CD4-positive, alpha-beta T cell treated with Interleukin-12 subunit alpha and Interleukin-12 subunit beta, for 1 hour (primary cell): ENCODE measurements at places on chromosomes 12 and 14.

- DNase-seq, result no peak
Observed at GRCh38 chr14:97106166-97106565, 309.0 kb downstream of the VRK1 start.

DNA sequence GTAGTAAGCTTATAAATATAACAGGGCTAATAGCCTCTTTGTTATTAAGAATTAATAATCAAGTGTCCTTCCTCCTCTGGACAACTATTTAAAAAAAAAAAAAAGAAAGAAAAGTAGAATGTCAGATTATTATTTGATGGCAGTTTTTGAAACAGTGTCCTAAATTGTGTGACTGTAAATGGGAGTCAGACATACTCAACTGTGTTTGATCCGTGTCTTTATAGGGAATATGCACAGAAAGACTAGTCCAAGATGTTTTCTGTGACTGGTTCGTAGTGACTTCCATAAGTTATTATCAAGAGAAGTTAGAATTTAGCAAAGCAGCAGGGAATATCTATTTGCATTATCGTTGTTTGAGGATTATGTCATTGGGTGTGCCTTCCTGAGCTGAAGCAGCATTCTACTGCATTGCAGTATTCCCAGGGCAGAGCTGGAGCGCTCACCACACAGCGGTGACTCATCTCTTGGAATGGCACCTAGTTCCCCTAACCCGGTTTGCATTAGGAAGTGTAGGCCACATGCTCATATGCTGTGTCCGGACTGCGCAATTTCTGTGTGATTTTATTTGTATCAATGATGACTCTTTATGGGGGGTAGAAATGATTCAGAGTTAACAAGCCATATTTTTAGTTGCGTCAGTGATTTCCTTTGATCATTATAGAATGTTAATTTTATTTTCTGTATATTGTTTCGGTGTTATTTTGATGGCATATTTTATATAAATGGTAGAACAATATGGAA lies 7.9 kb downstream of the DYNC1H1 start:
- DNase-seq, result no peak

GRCh38 chr12:102461501-102461900 lies 18.9 kb downstream of the IGF1 start:
- no peak for DNase-seq

GRCh38 chr12:89051065-89051677 lies 301.1 kb downstream of the DUSP6 start:
- DNase-seq, result peak; percentile 65

- DNase-seq, result no peak
Observed at GRCh38 chr12:100199023-100199346, 1.6 kb upstream of the ACTR6 start.

- no peak for DNase-seq
Observed at GRCh38 chr12:29286081-29286790, 94.7 kb downstream of the ERGIC2 start.

GRCh38 chr12:111101003-111101402 lies 180.6 kb upstream of the MYL2 start:
- no peak for DNase-seq

DNA sequence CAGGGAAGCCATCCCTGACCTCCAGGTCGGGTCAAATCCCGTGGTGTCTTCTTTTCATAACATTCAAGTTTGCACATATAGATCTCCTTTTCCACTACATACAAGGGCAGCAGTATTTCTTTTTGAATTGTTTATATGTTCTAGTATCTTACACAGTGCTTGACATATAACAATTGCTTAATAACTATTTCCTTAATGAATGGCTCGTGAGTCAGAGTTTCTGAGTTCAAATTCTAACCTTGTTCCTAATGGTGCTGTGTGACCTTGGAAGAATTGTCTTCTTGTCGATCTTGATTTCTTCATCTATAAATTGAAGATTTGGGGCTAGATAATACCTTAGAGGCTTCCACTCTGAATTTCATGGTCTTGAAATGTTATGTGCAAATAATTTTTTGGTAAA lies 57.2 kb upstream of the PELI2 start:
- no peak for DNase-seq

- DNase-seq, result no peak
Observed at GRCh38 chr12:44603701-44604100, 272.4 kb downstream of the NELL2 start.

GRCh38 chr14:44170556-44170955 lies 336.5 kb downstream of the FSCB start:
- DNase-seq, result no peak

DNA sequence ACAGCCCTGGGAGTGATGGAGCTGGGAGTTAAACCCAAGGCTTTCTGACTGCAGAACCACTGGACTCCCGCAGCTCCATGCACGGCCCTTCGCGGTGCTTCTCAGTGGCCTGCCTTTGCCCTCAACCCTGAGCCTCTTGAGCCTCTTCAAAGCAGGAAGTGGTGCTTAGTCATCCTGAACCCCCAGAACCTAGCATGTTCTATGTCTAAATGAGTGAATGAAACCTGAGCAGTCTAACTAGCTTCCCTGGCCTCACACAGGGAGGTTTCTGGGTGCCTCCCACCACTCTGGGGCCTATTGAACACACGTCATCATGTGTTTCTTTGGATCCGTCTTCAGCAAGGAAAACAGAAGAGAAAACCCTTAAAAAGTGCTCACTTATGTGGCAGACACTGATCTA lies 117.9 kb upstream of the SFSWAP start:
- peak; percentile 10 for DNase-seq

- DNase-seq, result no peak
Observed at GRCh38 chr12:58253663-58254062, 312.3 kb downstream of the ATP23 start.

GRCh38 chr12:47361389-47362021 lies 281.7 kb upstream of the AMIGO2 start:
- DNase-seq, result peak; percentile 60

GRCh38 chr12:120762086-120762485 lies 36.5 kb downstream of the ACADS start:
- DNase-seq, result no peak

GRCh38 chr12:104480826-104481440 lies 24.2 kb downstream of the CHST11 start:
- DNase-seq, result no peak

- DNase-seq, result no peak
Observed at GRCh38 chr12:3797531-3798048, 44.7 kb upstream of the CRACR2A start.

DNA sequence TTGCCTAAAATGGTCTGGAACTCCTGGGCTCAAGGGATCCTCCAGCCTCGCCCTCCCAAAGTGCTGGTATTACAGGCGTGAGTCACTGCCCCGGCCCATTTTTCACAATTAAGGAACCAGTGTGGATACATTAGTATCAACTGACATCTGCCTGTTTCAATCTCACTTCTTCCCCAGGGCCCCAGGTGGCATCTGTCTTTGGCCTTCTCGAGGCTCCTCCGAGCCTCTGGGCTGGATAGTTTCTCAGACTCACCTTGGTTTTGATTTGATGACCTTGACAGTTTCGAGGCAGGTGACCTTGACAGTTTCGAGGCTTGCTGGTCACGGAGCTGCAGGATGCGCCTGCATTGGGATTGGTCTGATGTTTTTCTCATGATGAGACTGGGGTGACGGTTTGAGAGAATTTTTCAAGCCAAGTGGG lies 41.0 kb upstream of the NCOR2 start:
- no peak for DNase-seq

DNA sequence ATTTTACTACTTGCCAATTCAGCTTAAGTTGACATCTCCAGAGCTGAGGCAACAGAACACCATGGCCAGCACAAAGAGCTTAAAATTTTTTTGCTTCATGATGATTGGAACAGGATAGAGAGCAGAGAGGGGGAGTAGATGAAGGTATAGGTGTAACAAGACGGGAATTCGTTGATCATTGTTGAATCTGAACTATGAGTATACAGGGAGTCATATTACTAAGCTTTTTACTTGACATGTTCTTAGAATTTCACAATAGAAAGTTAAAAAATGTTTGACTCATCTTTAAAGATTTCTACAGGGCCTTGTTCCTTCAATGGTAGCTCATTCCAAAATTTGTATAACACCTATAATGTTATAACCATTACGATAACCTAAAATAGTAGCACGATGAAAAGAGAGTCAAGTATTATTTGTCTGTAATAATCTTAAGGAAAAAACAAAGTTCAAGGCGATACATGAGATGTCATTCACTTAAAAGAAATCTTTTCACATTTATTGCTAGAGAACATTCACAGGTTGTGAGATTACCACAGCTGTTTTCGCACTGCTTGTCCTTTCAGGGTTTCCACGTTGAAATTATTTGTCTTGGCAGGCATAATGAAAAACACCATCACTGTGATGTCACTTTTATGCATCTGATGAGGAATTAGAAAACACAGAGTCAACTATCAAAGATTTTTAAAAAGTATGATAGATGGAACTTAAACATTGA lies 33.9 kb downstream of the SPX start:
- no peak for DNase-seq

DNA sequence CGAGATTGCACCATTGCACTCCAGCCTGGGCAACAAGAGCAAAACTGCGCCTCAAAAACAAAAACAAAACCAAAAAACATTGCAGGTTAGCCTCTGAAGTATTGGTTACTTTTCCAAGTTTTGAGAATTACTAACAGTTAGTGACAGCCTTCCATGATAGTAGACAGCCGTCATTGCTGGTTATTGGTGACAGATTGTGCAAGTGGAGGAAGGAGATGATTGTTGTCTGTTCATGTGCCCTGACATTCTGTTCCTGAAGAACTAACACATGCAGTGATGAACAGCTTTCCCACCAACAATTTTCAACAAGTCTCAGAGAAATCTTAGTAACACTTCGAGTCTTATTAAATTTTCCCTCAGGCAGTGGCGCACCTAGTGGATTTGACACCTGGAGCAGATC lies 89.3 kb upstream of the NAP1L1 start:
- DNase-seq, result no peak

GRCh38 chr12:7571257-7571656 lies 67.7 kb upstream of the CD163 start:
- no peak for DNase-seq

- DNase-seq, result no peak
Observed at GRCh38 chr14:63972323-63972932, 119.6 kb downstream of the SYNE2 start.

GRCh38 chr14:80489513-80489912 lies 278.2 kb upstream of the DIO2 start:
- no peak for DNase-seq

GRCh38 chr12:101700299-101700820 lies 2.9 kb downstream of the CHPT1 start:
- DNase-seq, result no peak

DNA sequence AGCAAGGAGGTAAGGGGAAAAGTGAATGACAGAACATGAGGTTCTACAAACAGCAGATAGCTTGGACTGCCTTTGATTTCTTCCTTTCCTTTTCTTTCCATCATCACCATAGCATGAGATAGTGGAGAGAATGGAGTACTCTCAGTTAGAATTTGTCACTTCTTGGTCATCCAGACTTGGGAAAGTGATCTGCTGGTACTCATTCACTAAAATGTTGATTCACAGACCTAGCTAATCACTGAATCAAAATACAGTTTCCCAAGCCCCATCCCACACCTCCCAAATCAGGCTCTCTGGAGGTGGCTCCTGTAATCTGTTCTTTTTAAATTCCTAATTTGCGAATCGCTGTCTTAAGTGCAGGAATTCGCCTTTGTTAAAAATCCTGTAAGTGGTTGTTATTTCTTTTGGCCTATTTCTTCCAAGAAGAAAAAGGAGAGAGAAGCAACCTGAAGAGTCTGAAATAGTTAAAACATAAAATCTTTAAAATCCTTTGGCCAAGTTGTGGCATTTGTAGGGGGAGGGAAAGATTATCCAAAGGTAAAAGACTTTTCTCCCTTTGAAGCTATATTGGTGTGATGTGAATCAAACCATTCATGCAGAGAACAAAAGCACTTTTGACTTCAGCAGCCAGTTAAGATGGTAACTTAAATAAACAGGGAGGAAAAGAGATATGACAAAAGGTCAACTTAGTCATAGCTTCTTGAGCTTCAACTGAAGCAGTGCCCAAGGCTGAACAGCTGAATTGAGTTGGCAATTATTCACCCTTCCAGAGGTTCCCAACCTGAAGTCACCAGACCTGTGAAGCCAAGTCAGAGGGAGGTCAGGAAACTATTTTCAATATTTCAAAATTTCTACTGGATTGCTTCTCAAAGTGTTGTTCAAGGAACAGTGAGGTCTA lies 255.1 kb upstream of the KRR1 start:
- no peak for DNase-seq

GRCh38 chr14:79629411-79630287 lies 581.7 kb downstream of the DIO2 start:
- DNase-seq, result no peak

GRCh38 chr12:45745861-45746277 lies 16.4 kb downstream of the ARID2 start:
- DNase-seq, result peak; percentile 12

GRCh38 chr12:3882896-3883564 lies 9.8 kb upstream of the PARP11 start:
- peak; percentile 40 for DNase-seq

DNA sequence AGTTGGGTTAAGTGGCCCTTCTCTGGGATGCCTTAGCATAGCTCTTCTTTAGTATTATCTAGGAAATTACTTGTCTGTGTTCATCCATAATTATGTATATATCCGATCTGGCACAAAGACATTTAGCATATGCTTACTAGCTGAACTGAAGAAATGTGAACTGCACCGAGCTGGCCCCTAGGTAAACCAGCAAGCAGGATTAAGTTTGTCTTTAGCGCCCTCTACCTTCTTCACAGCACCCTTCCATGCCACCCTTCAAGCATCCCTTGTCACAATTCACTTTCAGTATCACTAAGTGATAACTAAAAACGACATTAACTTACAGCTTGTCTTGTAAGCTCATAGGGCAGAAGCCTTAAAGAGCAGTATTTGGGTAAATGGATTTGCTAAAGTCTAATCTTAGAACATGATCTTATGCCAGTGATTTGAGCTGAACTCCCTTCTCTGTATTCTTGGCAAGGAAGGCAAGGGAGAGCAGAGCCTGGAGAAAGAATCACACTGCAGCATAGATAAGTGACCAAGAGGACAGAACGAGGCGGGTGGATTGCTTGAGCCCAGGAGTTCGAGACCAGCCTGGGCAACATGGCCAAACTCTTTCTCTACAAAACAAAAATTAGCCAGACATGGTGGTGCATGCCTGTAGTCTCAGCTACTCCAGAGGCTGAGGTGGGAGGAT lies 2.6 kb upstream of the HAL start:
- peak; percentile 71 for DNase-seq

GRCh38 chr14:56117765-56118610 lies at the start of gene PELI2:
Gene PELI2, plus strand, starts transcription at chr14:56118411. Its CDS starts 250 bp downstream, at chr14:56118661.
- peak; percentile 85 for DNase-seq

DNA sequence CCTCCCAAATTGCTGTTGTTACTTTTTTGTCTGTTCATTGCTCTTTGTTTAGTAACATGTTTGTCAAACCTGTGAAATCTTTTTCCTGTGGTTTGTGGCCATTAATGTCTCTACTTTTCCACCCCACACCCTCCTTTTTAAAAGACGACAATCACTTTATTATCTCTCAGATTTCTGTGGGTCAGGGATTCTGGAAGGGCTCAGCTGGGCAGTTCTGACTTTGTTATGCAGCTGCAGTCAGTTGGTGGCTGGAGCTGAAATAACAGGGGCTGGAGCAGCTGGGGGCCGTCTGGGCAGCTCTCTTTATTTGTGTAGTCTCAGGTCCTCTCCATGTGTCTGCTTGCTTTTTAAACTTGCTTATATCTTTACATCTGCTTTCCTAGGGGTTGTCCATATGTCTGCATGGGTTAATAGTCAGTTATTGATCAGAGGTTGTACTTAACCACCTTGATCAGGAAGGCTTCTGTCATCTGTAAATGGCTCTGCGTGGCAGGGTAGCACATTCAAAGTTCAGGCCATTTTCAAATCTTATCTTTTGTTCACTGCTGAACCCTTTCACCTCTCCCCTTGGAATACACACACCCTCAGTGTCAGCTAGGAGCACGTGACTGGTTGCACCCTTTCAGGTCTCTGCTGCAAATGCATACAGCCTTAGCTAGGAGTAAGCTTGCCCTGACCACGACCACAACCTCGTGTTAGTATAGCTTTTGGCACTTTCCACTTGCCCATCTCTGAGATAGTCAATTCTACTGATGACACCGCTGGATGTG lies 27.9 kb downstream of the BORCS5 start:
- DNase-seq, result peak; percentile 55
